ENCODE measurements at places on chromosomes 4 and X. TPM values are rescaled to one million over a fixed set of nuclear protein-coding genes. Genes with fewer than 3 reads are reported as not detected.

SRPX gene
- not detected for total RNA-seq

PLXNA3 gene
- 39.2 TPM for total RNA-seq

- DNase-seq, result no peak
These were observed 353.4 kb downstream of the SPRY1 start for GRCh38 chr4:123750044-123750443.

GRCh38 chr4:73387552-73387951 lies 16.5 kb upstream of the ALB start:
- no peak for DNase-seq
